ENCODE measurements at places on chromosomes 2 and 18. TPM values are rescaled to one million over a fixed set of nuclear protein-coding genes. Genes with fewer than 3 reads are reported as not detected.

Gene HJURP
- 1.9 TPM for total RNA-seq

Gene SALL3
- total RNA-seq: 7.6 TPM

GRCh38 chr18:48388478-48388877, 20.7 kb downstream of the ZBTB7C start:
- no peak for DNase-seq

DNA sequence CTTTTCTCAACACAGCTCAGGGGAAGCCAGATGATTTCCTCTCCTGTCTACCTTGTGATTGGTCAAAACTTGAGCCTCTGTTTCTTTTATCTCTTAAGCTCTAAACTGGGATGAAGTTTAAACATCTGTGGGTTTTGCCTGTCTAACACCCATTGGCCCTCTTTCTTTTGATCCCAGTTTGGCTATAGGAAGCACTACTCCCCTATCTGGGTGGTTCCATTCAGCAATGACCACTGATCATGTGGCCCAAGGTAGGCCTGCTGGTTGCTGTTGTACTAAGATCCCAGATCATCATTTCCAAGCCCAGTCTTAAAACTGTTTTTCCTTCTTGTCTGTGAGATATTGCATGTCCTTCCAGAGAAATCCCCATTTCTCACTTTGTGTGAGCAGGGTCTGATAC, 51.6 kb upstream of the STPG4 start:
- DNase-seq: no peak

GRCh38 chr18:48675912-48676311, 137.1 kb downstream of the CTIF start:
- DNase-seq: no peak

DNA sequence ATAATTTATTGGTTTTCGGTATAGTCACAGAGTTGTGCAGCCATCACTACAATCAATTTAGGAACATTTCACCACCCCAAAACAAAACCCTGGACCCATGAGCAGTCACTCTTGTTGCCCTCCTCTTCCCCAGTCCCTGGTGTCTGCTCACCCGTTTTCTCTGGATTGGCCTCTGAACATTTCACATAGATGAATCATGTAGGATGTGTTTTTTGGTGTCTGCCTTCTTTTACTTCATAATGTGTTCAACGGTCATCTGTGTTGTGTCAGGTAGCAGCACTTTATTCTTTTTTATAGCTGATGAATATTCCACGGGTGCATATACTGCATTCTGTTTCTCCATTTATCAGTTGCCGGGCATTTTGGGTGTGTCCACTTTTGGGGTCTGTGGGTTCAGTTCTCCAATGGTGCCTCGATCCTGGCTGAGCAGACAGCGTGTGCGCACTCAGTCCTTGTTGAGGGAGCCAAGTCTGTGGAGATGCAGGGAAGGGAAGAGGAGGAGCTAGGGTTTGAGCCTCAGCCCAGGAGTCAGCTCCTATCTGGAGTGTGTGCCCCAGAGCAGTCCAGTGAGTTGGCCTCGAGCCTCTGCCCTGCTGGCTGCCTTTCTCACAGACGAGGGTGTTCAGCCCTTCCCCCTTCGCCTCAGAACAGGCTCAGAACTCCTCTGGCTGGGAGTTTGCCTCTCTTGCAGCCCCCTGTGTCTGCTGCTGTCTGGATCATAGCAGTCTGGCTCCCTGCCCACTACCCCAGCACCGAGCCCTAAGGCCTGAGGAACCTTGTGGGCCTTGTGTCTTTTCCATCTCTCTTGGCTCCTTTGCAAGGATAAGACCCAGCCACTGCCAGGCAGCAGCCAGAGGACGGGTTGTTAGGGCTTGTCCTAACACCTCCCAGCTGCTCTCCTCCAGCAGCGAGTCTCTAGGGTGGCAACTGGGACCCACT, 18.0 kb downstream of the C2orf74 start:
- no peak for DNase-seq

All from occipital lobe (tissue), 3 donors.